ENCODE measurements at places on chromosomes 3 and 15.

GRCh38 chr3:139695426-139696313 lies 17.9 kb upstream of the NMNAT3 start:
- DNase-seq = no peak

DNA sequence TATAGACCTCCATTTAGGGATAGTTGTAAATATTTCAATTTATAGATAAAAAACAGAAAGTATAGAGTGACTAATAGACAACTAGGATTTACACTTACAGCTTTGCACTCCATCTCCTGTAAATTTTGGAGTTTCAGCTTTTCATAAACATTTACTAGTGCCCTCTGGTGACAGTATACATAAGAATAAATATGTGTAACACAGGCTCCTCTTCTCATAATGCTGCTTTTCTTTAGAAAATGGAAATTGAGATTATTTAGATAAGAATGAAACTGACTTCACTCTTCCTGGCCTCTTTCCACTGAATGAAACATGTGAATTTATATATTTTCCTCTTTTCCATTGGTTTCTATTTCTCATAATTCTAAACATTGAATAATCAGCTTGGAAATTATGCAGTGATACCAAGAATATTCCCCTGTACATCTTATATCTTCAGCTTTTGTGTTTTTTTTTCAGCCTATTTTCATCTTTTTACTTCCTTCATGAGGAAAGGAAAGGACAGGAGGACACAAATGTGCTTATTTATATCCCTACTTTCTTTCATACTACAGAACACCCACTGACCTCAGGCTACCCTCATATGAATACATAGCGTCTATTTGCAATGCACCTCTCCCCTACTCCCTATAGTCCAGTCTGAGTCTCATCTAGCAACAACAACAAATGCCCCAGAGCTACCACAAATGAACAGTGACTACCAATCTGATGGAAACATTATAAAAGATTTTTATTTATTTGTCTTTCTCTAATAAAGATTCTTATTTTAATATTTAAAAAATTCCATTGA lies 103.1 kb upstream of the CCDC39 start:
- no peak for DNase-seq

GRCh38 chr3:8301977-8302735 lies 199.5 kb upstream of the LMCD1 start:
- DNase-seq = no peak

GRCh38 chr3:14150491-14151230 lies 25.8 kb downstream of the TMEM43 start:
- DNase-seq = no peak

- no peak for DNase-seq
Observed at GRCh38 chr3:72560846-72561675, 287.2 kb downstream of the SHQ1 start.

DNA sequence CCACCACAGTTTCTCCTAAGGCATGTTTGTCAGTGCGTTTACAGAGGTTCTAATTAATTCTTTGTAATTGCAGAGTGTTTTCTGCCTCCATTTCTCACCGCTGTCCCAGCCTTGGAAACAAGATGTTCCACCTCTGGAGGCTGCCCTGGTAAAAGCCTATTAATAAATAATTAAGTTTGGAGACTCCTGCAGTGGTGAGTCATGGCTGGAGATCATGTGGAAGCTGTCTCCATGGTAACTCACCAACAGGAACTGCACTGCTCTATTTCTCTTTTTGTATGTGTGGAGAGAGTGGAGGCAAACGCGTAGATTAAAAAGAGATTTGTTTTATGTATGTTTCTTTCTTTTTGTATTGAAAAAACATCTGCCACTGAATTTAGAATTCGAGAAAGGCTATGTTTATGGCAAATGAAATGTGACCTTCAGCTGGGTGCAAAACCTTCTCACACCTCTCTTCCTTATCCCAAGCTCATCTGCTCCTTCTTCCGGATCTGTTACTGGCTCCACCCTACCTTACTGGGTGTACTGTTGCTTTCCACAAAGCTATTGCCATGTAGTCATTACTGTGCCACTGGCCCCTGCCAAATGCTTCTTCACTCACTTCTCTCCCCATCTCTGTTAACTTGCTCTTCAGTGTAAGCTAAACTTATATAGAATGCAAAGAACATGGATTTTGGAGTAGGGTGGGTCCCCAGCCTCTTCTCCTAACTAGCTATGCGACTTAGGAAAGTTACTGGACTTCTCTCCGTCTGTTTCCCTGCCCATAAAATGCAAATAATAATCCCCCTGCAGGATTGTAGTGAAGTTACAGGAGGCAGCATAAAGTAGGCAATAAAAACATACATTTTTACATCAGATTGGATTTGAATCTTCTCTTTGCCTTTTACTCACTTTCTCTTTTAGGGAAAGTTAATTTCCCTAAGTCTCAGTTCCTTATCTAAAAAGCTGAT lies 778.5 kb downstream of the NTRK3 start:
- DNase-seq = peak; percentile 66

DNA sequence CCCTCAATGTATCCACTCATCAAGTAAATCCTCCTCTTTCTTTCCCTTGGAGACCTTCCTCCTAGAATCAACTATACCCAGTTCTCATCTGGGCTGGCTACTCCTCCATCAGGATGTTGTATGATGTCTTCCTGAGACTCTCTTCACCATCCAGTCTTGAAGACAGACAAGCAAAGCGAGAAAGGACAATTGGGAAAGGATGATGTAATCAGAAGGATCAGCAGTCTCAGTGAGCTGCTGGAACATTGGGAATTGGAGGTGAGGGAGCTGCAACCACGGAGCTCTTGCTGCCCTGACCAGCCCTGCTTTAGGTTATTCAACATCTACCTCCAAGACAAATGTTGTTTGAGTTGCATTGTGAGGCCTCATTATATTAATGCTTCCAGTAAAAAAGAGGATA lies 48.0 kb upstream of the UBP1 start:
- no peak for DNase-seq

Data from body of pancreas (tissue), 4 donors.